ENCODE measurements at places on chromosomes 3 and 15.

DNA sequence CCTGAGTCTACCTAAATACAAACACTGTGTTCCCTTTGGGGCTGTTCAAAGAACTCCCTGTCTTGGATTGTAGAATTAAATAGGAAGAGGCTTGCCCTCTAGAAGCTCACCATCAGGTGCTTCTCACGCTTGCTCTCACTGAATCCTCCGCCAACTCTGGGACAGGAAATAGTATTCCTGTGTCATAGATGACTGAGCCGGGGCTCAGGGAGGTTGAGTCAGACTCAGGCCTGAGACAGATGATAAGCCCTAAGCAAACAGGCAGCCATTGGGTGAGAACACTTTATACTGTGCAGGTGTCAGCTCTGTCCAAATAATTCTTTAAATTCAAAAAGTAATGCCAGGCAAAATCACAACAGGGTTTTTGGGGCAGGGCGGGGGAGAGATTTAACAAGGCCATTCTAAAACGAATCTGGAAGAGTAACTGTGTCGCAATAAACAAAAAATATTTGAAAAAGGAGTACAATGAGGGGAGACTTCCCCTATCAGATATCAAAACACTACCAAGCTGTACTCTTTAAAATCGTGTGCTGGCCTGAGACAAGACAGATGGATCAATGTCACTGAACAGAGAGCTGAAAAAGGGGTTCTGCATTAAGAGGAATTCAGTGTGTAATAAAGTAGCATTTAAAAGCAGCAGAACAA lies 59.0 kb downstream of the EPHB3 start:
- DNase-seq = no peak

DNA sequence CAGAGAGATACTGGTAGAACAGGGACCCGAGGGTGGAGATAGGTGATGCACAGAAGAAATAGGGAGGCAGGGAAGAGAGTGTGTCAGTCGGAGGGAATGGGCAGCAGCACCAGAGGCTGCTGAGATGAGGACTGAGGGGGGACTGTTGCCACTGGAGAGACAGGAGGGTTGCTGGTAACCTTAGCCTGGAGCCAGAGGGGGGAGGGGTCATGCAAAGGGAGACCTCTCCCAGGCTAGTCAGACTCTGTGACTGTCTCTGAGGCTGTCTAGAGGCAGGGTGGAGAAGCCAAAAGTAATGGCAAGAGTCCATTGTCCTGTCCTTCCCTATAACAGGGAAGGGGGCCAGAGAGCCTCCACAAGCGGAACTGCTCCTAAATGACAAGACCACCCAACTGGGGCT lies 2.1 kb upstream of the DLEC1 start:
- no peak for DNase-seq

GRCh38 chr15:68704496-68705021 lies 116.1 kb downstream of the ANP32A start:
- no peak for DNase-seq

- DNase-seq = no peak
These were observed 19.0 kb downstream of the CSPG4 start for GRCh38 chr15:75693501-75694240.

- no peak for DNase-seq
These were observed 88.6 kb upstream of the GSK3B start for GRCh38 chr3:120182613-120183511.

- no peak for DNase-seq
These were observed 24.4 kb downstream of the TMEM45A start for GRCh38 chr3:100516838-100517237.

DNA sequence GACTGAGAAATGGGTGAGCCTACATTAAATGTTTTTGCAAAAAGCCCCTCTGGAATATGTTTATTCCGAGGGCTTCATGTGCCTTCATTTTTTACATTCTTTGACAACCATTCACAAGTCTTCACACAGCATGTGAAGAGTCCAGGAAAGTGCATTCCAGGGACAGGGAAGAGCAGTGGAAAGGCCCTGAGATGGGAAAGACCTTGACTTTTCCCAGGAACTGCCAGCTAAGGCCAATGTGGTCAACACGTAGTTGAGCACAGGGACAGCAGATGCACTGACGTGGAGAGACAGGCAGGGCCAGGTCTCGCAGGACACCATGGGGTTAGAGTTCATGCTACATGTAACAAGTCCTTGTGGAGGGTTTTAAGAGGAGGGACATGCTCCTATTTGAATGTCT lies 21.7 kb downstream of the SSR3 start:
- no peak for DNase-seq

- DNase-seq = no peak
These were observed 5.1 kb downstream of the PPP1R2 start for GRCh38 chr3:195537995-195538394.

DNA sequence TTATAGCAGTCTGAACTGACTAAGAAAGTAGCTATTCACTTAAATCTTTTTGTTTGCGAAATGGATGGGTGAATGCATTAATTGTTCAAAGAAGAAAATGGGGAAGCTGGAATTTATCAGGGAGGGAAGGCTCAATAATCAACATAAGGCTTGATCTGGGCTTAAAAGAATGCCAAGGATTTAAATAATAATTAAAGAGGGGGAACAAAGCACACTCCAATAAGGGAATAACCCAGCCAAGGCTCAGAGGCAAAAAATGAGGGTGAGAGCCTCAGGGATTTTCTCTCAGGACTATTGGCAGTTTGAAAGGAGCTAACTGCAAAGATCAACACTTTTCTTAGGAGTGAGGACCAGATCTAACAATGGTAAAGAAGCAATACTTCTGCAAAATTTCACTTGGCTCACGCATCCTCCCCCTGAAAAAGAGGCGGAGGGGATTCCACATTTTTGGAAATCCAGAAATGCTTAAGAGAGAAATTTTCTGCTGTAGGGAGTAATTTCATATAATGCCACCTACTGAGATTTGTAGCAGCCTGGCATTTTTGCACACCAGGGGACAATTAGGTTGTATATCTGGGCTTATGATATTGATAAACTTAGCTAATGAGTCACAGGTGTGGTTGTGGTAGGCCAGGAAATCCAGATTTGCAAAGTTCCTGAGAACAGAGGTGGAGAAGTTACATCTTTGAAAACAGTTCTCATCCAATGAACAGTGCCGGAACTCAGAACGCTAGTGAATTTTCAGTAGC lies 405.1 kb downstream of the TUSC7 start:
- DNase-seq = no peak

DNA sequence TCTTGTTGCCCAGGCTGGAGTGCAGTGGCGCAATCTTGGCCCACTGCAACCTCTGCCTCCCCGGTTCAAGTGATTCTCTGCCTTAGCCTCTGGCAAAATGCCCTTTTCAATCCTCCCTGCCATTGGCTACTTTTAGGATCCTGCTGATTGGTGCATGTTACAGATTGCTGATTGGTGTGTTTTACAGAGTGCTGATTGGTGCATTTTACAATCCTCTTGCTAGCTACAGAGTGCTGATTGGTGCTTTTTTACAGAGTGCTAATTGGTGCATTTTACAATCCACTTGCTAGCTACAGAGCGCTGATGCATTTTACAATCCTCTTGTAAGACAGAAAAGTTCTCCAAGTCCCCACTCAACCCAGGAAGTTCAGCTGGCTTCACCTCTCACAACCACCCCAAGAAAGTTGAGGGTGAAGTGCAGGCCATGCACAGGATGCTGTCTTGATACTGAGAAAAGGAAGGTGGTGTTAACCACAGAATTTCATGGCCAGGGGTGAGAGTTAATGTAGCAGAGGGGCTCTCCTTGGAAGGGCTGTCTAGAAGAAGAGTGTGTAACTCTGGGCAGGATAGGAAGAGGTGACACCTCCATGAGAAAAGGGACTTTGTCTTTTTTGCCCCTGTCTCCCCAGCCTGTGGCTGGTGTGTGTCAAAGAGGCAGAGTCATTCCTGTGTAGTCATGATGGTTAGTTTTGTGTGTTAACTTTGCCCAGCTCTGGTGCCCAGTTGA lies 145.9 kb downstream of the APBA2 start:
- no peak for DNase-seq

DNA sequence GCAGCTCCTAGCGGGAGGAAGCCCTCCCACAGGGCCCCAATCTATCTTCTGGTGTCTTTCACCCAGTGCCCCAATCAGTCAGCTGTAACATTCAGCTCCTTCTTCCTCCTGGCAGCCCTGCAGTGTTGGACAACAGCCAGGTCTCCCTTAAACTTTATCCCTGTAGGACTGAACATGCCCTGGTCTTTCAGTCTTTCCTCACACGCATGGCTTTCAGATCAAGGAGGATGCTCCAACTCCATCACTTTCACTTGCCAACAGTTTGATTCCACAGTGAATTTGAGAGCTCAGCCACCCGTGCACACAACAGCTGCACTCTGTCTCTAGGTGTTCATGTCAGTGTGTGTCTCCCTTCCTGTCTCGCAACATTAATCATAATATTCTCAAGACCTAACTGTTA lies 28.5 kb upstream of the LRRC34 start:
- no peak for DNase-seq

DNA sequence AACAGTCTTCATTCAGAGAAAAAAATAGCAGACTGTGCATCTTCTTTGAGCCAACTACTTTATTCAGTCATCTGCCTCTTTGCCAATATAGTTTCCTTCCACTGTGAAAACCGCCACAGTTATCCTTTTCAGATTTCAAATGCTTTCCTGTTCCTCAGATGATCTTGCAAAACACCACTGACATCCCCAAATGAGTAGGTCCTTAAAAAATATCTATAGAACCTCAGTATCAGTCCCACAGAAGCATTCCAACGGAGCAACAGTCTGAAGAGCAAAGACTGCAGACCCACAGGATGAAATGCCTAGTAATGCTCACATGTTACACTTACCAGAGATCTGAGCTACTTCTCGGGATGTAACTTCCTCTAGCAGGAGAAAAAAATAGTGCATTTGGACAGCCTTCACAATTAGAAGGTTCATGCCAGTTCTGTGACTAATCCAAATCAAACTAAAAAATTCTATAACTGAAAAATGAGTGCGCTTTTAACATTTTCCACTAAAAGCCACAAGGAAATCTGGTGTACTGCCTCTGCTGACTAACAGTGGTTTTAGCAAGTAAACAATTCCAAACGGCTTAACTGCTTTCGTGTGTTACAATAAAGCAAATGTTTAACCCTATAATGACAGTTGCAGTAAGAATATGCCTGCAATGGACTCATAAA lies at the start of gene ANKRD28:
Gene ANKRD28 (minus strand): TSS at position 338 of the 662 bp plus-strand sequence. CDS start 1,458 bp downstream, outside the sequence.
- DNase-seq = peak; percentile 11

- no peak for DNase-seq
These were observed 44.4 kb downstream of the PDZRN3 start for GRCh38 chr3:73580343-73580742.

GRCh38 chr3:65351753-65352152 lies 664.0 kb upstream of the ADAMTS9 start:
- DNase-seq = no peak

DNA sequence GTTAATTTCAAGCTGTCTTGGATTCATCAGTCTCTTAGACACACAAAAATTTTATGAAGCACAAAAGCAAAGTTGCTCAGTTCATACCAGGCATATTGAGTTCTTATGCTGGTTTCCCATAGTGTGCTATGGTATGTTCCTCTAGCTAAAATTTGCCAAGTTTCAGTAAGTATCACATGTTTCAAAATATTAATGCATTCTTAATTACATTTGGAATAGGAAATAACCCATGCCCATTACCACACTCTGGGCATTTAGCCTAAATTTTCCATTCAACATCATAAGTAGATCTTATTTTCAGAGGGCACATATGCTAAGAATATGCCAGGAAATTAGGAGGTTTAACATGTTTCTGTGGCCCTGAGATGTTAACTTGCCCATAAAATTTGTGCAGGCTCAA lies 289.9 kb downstream of the SHOX2 start:
- no peak for DNase-seq
